ENCODE measurements at places on chromosomes 13 and 19.
A peak's percentile ranks its signal among the peaks of the same experiment; 100 is the strongest.

GRCh38 chr19:51387924-51388389 lies at the start of gene LIM2:
LIM2 (minus strand) TSS chr19:51387974; CDS start chr19:51387443, 531 bp downstream.
- DNase-seq: no peak

GRCh38 chr19:44748426-44749254 lies at the start of gene BCL3:
BCL3 (plus strand) TSS chr19:44748708; CDS start chr19:44748791, 83 bp downstream.
- peak; percentile 89 for DNase-seq

DNA sequence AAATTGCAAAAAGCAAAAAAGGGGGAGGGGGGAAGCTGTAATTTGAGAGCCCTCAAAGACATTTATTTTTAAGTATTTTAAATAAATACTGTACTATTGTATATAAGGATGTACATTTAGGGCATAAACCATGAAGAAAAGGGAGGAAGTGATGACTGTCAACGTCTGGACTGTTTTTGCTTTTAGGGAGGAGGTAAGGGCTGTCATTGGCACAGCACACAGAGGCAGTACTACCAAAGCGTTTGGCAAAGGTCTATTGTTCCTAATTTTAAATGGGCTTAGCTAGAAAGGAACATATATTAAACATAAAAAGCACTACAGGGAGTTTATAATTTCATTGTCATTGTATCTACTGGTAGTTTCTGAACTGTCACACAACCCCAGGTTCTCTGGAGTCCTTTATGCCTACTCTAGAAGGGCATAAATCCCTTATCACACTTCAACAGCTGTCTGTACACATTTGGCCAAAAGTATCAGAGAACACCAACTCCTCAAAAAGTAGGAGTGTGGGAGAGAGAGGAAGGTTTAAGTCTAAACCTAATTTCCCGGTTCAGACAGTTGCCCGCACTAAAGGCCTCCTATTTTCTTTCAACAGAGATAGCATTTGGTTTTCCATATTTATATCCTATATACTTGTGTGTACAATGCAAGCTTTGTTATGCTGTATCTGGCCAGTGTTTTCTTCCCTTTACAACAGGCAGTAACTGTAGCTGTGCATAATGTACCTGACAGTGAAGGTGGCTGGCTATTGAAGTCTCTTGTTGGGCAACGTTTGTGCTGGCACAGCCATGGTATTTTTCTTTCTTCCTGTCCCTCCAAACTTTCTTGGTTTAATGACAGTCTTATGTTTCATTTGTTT lies 406.2 kb downstream of the KLF5 start:
- no peak for DNase-seq

DNA sequence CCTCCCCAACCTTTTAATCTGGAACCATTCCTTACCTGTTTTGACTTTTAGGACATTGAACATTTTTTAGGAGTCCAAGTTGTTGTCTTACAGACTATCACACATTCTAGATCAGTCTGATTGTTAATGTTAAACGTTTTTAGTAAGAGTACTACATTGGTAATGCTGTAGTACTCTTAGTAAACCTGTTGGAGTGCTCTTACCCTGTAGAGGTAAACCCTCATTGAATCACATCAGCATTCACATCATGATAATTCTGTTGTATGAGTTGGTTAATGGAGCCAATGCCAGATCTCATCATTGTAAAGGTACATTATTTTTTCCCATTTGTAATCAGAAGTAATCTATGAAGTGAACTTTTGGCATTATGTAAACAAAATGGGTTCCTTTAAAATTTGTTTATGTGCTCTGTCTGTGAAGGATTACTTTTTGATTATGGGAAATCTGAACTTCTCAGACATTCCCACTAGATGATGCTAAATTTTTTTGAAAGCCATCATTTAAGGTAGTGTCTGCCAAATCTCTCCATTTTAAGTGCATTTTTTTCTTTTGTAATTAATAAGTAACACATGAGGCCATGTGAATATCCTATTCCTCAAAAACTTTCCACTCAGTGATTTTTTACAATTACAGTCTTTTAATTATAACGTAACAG lies 55.2 kb downstream of the VWA8 start:
- peak; percentile 46 for DNase-seq

DNA sequence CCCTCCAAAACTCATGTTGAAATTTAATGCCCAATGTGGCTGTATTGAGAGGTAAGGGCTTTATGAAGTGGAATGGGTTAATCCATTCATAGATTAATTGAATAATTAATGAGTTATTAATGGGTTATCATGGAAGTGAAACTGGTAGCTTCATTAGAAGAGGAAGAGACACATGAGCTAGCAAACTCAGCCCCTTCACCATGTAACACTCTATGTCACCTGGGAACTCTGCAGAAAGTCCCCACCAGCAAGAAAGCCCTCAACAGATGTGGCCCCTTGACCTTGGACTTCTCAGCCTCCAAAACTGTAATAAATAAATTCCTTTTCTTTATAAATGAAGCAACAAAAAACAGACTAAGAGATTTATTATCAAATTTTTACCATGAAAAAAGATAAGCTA lies 223.5 kb downstream of the KLF12 start:
- DNase-seq: no peak

DNA sequence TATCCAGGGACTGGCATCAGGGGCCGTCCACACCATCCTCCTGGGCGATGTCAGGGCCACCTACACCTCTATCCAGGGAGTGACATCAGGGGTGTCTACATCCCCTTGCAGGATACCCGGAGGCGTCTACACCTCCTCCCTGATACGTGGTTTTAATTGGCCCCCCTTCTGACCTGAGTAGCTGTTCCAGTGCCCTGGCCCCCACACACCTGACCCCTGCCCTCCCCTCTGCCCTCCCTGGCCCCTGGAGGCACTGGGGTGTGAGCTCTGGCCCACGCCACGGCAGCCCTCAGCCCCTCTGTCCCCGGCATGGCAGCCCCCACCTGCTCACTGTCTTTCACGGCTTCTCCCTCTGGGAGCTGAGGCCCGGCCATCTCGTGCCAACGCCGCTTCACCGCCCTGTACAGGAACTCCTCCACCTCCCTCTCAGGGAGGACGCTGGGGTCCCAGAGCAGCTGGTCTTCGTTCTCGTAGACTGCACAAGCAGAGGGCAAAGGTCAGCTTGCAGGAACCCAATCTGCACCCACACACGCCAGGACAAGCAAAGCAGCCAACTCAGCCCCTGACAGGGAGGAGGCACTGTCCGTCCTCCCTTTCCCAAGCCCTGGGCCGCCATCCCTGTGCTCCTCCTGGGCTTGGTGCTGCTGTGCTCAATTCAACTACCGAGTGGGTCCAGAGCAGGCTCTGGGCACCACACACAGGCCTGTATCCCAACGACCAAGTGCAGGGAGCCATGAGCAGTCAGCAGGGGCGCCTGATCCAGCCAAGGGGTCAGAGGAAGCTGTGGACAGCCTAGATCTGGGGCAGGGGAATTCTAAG lies 22.2 kb upstream of the PLPP2 start:
- no peak for DNase-seq

DNA sequence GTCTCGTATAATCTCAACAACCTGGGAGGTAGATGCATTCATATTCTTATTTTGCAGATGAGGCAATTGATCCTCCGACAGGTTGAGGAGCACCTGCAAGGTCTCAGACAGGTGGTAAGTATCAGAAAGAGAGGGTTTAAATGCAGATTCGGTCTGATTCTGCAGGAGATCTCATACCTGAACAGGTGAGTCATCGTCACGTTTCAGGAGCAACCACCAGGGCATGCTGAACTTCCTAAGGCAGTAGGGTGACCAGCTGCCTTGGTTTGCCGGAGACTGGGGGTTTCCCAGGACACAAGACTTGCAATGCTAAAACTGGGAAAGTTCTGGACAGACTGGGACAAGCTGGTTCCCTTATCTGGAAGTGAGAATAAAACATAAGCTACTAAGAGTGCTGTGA lies 68.8 kb upstream of the TSHZ3 start:
- no peak for DNase-seq

DNA sequence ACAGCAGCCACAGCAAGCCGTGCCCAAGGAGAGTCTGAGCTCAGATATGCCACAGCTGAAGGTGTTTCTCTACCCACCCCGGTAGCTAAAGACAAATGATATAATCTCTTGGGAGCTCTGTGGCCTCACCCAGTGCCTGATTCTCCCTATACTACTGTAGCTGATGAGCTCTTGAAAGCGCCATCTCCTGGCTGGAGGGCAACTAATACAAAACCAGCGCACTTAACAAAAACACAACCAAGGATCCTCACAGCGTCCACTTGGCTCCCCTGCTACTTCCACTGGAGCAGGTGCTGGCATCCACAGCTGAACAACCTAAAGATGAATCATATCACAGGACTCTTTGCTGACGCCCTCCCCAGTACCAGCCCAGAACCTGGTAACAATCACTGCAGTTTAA lies 1212.0 kb downstream of the PCDH17 start:
- DNase-seq: no peak

- DNase-seq: no peak
Measured at GRCh38 chr13:105598529-105598928, 936.9 kb downstream of the EFNB2 start.

DNA sequence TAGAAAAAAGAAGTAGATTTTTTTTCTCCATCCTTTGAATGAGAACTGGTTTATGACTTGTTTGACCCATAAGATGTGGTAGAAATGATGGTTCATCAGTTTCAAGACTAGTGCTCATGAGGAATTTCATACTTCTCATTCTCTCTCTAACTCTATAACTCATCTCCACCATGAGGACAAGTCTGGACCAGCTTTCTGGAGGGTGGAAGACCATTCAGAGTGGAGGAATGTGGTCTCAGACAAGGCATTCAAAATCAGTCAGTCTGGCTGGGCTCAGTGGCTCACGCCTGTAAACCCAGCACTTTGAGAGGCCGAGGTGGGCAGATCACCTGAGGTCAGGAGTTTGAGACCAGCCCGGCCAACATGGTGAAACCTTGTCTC lies 3.5 kb upstream of the EID2 start:
- DNase-seq: no peak

DNA sequence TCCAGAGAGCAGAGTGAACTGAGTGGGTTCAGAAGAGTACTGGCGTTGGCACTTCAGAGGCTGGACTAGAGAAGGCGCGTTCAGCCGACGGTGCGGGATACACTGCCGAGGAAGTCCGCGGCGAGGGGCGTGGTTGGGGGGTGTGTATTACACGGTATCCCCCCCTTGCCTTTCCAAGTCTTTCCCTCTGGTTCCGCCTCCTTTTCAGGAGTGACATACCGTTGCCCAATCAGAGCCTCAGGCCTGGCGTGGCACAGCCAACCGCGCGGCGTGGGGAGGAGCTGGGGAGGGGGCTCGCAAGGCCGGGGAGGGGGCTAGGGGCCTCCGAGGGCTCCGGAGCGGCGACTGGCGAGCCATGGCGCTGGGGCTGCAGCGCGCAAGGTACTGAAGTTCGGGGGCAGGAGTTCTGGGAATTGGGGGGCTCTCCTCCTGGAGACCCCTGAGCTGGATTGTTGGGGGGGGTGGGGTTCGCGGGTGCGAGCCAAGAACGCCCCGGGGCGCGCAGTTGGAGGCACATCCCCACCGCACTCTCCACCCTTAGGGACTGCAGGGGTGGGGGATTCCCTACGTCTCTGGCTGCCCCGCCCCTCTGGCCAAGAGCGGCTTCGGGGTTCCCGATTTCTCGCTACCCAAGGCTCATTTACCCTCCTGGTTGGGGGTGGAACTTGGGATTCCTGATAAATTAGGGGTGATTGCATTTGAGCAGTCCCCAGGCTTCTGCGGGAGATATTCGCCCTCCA lies at the start of gene HIF3A:
Gene HIF3A, plus strand, starts transcription at position 321 of the 740 bp plus-strand sequence. Its CDS starts 35 bp downstream, at position 356.
- DNase-seq: no peak

DNA sequence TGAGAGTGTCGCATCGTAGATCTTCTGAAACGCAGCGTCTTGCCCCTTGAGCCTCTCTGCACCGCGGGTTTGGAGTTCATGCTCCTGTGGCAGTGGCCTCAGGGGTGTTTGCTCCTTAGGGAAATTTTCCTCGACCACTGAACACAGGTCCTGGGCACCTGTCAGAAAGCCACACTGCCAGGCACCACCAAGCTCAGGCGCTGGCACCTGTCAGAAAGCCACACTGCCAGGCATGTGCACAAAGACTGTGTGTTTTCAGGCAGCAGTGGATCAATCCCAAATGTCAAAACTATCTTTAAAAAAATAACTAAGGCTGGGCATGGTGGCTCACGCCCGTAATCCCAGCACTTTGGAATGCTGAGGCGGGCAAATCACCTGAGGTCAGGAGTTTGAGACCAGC lies 87.1 kb downstream of the ATP11A start:
- no peak for DNase-seq

GRCh38 chr13:19985219-19985556 lies 26.7 kb downstream of the ZMYM2 start:
- no peak for DNase-seq

DNA sequence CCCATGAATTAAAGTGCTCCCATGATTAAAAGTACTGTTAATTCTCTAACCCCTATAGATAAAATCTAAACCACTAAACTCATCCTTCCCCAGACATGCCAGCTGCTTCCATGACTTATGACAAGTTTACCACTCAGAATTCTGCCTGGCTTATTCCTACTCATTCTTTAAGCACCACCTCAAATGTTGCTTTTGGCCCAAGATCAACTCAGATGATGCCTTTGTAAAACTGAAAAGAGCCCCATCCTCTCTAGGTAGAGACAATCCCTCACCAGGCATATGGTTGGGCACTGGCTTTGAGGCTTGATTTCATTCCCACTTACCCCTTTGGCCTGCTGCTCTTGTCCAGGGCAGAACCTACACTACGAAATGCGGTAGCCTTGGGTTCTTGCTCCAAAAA lies 250.0 kb downstream of the DNAJC15 start:
- DNase-seq: no peak

- no peak for DNase-seq
Measured at GRCh38 chr19:47891622-47891922, 5.5 kb upstream of the SULT2A1 start.

DNA sequence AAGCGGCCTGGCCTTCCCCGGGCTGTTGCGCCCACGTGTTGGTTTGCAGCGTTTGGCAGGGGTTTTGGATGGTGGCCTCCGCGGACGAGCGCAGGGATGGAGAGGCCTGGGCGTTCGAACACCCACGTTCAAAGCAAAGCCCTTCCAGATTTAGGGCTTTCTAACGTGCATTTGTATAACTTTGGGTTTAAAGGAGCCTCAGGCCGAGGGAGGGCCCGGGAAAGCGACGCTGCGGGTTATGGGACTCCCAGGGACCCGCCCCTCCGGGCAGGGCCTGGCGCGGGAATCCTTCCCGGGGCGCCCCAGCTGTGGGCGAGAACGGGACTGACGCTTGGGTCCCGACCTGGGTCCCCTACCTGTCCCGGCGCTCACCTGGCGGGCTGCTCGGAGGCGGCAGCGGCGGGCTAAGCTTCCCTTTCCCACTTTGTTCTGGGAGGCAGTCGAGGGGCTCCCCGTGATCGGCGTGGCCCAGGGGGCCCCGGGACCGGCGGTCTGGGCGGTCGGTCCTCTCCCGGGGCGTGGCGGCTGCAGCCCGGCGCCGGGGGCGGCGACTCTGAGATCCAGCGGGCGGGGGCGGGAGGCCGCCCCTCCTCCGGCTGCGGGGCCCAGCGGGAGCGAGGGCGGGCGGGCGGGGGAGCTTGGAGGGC lies at the start of gene FBXO17:
Gene FBXO17, minus strand, starts transcription at position 529 of the 647 bp plus-strand sequence. CDS start 25,423 bp downstream, outside the sequence.
- DNase-seq: no peak

DNA sequence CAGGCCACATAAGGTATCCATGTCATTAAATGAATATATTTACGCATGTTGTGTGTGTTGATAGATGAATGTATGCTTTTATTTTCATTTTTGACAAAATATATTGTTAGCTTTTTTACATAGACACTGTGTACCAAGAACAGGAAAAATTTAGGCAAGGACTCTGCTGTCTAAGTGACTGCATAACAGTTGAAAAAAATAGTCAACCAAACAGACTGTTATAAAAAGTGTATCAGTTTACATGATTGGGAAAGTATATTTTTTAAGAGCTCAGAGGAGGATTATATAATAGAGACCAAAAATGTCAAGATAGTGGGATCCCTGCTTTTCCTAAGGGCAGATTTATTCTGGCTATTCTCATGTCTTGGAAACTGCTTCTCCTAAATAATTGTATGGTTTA lies 858.0 kb downstream of the SLITRK1 start:
- DNase-seq: no peak

- no peak for DNase-seq
Measured at GRCh38 chr13:30872685-30873461, 33.2 kb upstream of the MEDAG start.
